ENCODE measurements at places on chromosomes 16 and 17.

DNA sequence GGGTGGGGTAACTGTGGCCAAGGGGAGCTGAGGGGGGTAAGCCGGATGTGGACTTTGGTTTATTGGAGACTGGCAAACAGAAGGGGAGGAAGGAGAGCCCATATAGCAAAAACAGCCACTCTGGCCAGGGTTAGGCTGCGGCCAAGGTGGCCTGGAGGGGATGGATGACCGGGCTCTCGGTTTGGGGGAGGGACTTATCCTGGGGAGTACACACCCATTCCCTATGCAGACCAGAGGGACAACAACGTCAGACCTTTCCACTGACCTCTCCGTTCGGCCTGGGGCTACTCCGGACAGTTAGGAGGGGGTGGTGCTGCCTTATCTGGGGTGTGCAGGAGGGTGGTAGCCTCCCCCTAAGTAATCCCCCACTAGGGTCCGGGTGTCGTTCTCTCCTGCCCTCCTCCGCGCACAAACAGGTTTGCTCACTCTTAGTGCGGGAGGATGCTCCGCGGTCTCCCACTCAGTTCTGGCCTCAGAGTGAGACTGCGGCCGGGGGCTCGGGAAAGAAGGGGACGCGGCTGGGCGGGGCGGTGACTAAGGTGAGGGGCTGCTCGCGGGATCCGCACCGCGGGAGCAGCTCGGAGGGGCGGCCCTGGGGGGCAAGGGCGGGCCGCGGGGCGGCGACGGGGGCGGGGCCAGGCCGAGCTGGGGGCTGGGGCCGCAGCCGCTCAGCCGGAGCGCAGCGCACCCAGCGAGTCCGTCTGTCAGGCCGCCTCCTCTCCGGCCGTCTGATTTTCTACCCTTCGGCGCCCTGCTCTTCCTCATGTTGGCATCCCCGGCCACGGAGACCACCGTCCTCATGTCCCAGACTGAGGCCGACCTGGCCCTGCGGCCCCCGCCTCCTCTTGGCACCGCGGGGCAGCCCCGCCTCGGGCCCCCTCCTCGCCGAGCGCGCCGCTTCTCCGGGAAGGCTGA, at the start of gene WNK4:
WNK4 (plus strand) TSS at position 675 of the 915 bp plus-strand sequence; CDS start at position 764, 89 bp downstream.
- DNase-seq = no peak

DNA sequence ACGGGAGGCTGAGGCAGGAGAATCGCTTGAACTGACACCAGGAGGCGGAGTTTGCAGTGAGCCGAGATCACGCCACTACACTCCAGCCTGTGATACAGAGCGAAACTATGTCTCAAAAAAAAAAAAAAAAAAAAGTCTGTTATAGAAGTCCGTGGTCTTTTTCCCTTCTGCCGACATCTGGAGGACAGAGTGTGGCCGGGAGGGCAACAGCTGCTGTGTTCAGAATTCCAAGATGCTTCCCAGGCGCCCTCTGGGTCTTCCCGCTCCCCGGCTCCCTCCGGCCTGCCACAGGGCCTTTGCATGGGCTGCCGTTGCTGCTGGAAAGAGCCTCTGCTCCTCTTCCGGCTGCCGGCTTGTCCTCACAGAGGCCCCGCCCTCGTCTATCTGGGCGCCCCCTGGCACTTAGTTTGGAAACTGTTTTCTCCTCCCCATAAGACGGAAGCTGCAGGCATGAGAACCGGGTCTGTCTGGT, 2.4 kb upstream of the CACNA1H start:
- no peak for DNase-seq

DNA sequence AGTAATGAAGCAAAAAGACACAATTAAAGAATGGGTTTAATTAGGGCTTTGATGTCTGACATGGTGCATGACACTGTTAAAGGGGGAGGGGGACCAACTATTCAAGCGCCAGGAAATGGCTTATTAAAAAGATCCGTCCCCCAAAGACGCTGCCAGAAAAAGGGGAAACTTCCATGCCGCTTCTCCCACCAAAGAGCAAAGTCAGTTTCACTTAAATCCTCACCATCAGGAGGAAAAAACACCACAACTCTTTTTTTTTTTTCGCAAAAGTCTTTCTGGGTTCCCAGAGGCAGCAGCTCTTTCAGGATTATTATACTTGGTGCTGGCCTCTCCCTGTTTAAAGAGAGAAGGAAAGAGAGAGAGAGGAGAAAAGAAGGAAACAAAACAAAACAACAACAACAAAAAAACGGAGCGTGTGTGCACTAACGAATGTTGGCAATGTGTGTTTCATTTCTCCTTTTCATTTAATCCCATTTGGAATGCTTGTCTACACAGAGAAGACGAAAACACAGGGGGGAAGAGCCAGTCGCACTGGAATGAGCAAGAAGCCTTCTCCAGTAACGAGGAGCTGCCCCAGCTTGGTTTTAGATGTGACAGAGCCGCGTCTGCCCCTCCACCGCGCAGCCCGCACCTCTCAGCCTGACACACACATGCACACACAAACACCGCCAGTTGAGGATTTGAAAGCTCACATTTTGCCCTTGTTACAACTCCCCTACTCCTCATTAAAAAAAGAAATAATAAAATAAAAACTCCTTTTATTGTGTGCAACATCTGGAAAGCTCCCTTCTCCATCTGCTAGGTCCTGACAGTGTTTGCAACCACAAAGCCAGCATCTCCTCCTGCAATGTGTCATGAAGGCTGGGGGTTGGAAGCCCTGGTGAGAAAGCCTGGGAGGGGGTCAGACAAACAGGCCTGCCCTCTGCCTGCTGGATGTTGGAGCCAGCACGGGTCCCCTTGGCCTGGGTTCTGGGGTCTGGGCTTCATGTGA, 32.7 kb upstream of the AXIN2 start:
- peak; percentile 45 for DNase-seq

- DNase-seq = no peak
These were observed 3.9 kb upstream of the PHAF1 start for GRCh38 chr16:67105881-67106280.

GRCh38 chr17:4105232-4105631, 37.6 kb downstream of the ZZEF1 start:
- DNase-seq = no peak

- DNase-seq = no peak
These were observed 277.0 kb downstream of the WWOX start for GRCh38 chr16:78376452-78376851.

DNA sequence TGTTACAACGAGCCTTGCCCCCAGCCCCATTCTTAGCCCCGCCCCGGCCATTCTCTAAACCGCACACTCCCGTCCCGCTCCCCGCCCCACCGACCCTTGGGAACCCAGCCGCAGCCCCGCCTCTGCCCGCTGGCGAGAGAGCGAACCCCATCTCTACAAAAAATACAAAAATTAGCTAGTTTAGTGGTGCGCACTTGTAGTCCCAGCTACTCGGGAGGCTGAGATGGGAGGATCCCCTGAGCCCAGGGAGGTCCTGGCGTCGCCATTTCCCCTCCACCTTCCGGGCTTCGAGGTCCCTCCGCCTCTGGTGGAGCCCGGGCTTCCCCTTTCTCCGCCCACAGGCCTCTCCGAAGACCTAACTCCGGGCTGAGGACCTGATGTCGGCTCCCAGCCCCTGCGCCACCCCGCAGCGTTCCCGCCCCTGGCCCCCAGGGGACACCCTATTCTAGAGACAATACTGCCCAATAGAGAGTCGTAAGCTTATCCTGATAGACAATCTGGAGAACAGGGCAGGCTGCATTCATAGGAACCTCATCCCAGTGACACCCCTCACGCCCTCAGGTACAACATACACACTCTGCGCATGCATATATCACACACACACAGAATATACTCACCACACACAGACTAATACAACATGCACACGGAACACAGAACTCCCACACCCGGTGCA, 480 bp upstream of the PROCA1 start:
- no peak for DNase-seq

- DNase-seq = no peak
These were observed 414 bp downstream of the NARF start for GRCh38 chr17:82458885-82459424.

DNA sequence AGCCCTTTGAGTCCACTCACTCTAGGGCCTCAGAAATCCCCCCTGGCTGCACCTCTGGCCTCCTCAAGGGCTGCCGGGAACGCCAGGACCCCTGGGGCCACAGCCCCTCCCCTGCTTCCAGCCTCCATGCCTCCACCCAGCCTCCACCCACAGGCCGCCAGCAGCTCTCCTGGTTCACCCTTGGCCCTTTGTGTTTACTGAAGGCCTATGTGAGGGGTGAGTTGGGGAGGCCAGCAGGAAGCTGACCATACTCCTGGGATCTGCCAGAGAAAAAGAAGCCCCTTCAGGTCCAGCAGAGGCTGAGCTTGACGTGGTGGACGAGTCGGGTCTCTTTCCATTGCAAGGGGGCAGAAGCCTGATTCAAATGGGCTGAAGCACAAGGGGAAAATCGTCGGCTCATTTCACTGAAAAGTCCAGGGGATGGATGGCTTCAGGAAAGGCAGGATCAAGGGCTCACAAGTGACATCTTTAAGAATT, 18.3 kb upstream of the ATP2A3 start:
- no peak for DNase-seq

GRCh38 chr16:80526418-80527061, 14.3 kb upstream of the DYNLRB2 start:
- peak; percentile 45 for DNase-seq

- DNase-seq = no peak
These were observed 31.2 kb downstream of the PIMREG start for GRCh38 chr17:6475411-6475810.

DNA sequence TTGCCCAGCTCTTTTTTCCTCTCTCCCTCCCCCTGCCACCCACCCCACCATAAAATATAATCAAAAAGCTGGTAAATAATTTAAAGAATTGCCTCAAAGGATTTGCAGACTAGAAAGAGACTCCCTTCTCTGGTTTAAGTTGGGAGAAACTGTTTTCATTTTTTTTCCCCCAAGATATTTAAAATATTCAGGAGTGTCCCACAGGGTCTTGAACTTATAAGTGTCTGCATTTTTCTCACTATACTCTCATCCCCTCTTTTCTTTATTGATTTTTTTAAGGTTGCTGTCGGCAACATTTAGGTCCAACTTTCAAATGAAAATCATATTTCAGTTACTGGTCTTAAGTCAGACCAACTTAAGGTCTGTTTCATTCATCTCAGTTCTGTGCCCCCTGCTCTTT, 210.2 kb downstream of the MSI2 start:
- DNase-seq = no peak

GRCh38 chr16:78284957-78285434, 185.5 kb downstream of the WWOX start:
- no peak for DNase-seq

DNA sequence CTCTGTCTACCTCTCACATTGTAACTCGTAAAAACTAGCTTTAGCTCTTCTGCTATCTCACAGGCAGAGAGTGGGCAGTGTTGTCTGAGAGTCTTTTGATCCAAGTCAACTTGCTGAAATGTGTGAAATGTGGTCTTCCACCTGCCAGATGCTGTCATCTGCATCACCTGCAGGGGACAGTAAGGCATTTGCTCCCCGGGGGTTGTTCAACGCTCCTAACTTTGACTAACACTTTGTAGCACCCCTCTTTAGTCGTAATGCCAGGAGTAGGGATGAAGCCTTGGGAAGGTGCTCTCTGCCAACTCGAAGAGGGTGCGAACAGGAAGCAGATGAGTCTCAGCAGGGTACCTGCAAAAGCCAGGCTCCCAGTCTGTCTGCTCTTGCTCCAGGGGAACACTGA, 36.1 kb downstream of the SNX11 start:
- no peak for DNase-seq

DNA sequence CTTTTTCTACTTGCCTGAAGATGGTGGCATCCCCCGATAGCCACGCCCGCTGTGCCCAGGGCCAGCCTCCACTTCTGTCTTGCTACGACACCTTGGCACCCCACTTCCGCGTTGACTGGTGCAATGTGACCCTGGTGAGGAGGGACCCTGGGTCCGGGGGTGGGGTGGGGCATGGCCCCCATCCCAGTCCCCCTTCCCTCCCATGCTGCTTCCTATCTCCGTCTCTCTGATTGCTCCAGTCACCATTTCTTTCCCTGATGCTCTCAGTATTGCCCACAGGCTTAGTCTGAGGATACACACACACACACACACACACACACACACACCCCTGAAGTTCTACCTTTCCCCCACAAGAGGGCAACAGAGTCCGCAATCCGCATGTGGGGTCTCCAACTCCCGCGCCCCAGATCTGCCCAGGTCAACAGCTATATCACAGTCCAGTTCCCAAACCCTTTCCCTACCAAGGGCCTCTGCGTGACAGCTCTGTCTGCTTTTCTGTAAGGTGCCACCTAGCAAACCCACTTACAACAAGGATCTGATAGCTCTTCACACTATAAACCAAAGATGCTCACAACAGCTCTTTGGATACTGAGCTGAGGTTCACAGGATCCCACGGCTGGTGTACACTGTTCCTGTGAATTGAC, 3.4 kb downstream of the SGCA start:
- peak; percentile 66 for DNase-seq

GRCh38 chr16:70433458-70434103, 5.3 kb downstream of the ST3GAL2 start:
- DNase-seq = no peak

GRCh38 chr17:63966646-63967264, 6.0 kb downstream of the SCN4A start:
- no peak for DNase-seq

DNA sequence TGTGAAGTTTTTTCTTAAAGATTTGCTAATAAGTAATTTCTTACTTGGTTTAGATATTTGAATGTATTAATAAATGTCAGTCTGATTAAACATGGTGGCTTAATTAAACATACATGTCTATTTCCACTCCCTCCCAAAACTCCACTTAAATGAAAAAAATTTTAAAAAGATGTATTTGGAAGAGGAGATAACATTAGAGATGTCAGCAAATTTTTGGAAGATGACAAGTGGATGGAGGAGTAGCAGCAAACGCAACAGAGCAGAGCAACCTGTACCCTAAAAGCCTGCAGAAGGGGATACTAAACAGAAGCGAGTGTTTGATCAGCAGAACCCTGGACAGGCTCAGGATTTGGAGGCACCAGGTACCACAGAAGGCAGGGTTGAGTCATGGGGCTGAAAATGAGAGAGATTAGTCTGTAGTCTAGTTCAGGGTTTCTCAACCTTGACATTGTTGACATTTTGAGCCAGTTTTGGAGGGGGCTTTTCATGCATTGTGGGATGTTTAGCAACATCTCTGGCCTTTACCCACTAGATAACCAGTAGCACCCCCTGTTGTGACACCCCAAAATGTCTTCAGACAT, 17.8 kb downstream of the LUC7L3 start:
- DNase-seq = no peak

DNA sequence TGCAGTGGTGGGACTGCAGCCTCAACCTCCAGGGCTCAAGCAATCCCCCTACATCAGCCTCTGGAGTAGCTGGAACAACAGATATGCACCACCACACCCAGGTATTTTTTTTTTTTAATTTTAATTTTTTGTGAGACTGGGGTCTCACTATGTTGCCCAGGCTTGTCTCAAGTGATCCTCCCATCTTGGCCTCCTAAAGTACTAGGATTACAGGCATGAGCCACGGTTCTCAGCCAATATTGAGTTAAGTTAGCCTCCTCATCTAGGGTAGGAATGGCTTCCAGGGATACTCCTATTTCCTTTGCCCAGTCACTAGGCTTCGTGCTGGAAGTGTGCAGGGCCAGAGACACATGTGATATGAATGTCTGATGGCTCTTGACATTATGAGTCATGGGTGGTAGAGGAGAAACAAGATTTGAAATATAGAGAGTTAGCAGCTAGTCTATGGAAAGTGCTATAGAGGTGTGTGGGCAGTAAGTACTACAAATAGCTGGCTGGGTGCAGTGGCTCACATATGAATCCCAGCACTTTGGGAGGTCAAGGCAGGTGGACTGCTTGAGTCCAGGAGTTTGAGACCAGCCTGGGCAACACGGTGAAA, 8.0 kb upstream of the HES7 start:
- no peak for DNase-seq

- no peak for DNase-seq
These were observed 18.1 kb downstream of the GSE1 start for GRCh38 chr16:85631230-85631629.

- DNase-seq = no peak
These were observed 98.6 kb downstream of the WNT3 start for GRCh38 chr17:46719891-46720290.
